ENCODE measurements at places on chromosomes 13 and 19.

GRCh38 chr19:443005-443404 is 17.8 kb downstream of the SHC2 start:
- DNase-seq = no peak

GRCh38 chr19:44303976-44304568 is 753 bp downstream of the ZNF235 start:
- DNase-seq = peak; percentile 47

- DNase-seq = peak; percentile 23
These were observed 7.5 kb downstream of the PLAUR start for GRCh38 chr19:43662487-43662886.

DNA sequence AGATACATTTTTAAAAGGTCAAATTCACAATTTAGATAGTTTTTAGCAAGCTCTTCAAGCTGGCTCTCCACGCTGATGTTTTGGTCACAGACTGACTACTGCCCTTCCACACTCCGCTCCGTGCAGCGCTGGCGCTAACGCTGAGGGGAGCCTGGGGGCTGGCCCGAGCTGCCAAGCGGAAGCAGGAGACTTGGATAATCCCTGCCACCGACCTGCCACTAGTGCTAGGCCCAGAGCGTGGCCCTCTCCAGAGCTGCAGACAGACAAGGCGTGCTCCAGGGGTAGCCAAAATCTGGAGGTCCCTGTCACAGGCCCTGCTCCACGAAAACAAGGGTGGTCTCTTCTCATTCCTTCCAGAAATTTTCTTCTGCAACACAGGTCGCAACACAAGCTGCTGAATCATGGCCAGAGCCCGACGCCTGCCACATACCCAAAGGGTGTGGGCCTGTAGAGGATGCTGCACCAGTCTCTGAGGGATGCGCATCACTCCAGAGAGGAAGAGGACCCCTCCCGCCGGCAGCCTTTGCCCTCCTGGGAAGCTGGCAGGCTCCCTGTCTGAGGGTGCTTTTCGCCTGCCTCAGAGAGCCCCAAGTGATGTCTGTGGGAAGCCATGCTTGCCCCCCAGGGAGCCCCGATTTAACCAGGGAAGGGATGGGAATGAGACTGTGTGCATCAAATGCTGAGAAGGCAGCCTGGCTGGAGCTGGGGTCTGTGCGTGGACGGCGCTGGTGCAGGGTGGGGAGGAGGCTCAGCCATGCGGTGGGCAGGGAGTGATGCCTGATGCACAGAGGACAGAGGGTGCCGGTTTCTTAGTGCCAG is 21.6 kb downstream of the CAPS start:
- DNase-seq = peak; percentile 48

DNA sequence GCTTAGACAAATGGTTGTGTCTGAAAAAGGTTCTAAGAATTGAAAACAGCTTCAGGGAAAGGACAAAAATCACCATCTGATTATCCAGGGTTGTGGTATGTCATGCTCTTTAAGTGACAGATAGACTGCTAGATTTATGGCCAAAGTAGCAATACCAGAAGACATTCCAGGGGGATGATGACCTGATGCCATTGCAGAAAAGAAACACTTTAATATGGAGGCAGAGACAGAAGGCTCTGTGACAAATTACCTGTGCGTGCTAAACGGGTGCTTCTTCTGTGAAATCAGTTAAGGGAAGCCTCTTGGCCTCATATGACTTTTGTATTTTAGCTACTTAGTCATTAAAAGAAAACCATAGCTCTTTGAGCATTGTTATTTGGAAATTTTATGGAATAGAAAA is 144.3 kb upstream of the RNF113B start:
- DNase-seq = no peak

GRCh38 chr19:54188215-54188871 is 1.0 kb downstream of the MBOAT7 start:
- peak; percentile 30 for DNase-seq

- DNase-seq = no peak
These were observed 88.2 kb downstream of the AKAP11 start for GRCh38 chr13:42360046-42360574.

DNA sequence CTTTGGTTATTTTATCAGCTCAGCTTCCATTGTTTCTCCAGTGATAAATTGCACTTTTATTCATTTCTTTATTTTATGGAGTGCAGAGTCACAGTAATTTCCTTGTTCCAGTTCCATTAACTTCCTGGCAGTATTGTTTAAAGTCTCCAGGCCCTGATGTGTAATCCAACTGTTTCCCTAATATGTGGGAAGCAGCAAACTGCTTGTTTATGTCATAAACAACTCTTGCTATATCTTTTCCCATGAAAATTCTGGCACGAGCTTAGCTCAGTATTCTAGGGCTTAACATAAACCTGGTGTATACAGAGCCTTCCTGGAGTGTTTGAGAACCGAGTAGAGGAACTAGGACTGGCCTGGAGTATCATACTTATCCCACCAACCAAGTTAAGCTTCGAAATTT is 83.5 kb upstream of the ARGLU1 start:
- no peak for DNase-seq

GRCh38 chr13:36385489-36385888 is 39.3 kb upstream of the SPART start:
- peak; percentile 55 for DNase-seq

DNA sequence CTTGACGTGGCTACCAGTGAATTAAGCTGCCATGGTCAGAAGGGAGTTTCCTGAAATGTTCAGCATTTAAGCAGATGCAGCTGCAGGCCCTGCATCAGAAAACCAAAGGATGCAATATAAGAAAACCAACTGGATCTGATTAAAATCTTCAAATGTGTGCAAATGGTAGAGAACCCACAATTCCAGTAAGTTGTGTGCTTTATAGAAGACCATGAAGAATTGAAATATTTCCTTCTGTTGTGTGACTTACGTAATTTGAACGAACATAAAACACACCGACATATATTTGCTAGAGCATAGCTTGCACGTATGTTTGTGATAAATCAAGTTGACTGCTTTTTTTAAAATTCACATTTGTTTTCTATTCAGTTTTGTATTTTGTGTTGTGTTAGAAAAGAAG is 191.4 kb downstream of the COL4A1 start:
- no peak for DNase-seq

- DNase-seq = no peak
These were observed 20.5 kb upstream of the VSTM2B start for GRCh38 chr19:29505097-29505824.

GRCh38 chr13:32666990-32667571 is 80.8 kb downstream of the PDS5B start:
- no peak for DNase-seq

DNA sequence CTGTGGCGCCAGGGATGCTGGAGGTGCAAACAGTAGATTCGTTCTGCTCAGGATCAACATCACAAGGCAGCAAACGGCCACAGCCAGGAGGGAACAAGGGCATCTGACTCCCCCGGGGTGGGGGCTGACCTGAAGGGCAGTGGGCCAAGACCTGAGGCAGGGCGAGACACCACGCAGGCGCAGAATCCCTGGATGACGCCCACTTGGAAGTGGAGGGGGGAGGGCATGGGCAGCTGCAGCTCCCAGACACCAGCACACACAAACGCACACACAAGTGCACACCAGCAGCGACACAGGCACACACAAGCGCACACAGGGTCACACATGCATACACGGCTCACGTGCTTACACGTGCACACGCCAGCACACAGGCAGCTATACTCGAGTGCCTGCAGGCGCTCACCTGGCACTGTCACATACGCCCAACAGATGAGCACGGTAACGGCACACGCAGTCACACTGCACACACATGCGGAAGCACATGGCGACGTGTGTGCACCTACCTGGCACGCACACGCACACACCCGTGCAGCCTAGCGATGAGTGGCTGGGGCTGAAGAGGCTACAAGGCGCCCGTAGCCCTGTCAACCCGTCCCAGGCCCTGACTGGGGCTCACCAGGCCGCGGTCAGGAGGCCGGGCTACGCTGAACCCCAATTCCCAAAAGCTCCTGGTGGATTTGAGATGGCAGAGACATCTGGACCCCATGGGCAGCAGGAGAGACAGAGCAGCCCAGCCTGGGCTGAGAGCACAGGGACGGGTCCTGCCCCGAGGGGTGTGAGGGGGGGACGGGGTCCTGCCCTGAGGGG is 5.5 kb downstream of the C2CD4C start:
- no peak for DNase-seq

DNA sequence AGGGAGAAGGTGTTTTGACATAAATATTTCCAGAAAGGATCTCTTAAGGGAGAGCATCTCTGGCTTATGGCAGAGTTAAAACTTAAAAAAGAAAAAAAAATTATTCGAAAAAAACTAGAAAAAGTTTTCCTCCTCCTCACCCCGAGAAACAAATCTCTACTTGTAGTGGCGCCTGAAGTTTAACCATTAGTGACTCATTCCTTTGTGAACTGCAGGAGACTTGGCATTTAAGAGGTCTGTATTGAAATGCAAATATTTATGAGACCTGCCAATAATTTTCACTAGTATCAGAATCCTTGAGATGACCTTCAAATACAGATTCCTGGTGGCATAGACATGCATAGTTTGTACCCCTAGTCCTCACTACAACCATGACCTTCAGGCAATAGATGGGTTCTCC is 64.9 kb upstream of the MED4 start:
- peak; percentile 37 for DNase-seq

- DNase-seq = no peak
These were observed 2.8 kb upstream of the RAX2 start for GRCh38 chr19:3774621-3775373.

GRCh38 chr13:114108141-114108761 is 24.2 kb downstream of the RASA3 start:
- DNase-seq = no peak

DNA sequence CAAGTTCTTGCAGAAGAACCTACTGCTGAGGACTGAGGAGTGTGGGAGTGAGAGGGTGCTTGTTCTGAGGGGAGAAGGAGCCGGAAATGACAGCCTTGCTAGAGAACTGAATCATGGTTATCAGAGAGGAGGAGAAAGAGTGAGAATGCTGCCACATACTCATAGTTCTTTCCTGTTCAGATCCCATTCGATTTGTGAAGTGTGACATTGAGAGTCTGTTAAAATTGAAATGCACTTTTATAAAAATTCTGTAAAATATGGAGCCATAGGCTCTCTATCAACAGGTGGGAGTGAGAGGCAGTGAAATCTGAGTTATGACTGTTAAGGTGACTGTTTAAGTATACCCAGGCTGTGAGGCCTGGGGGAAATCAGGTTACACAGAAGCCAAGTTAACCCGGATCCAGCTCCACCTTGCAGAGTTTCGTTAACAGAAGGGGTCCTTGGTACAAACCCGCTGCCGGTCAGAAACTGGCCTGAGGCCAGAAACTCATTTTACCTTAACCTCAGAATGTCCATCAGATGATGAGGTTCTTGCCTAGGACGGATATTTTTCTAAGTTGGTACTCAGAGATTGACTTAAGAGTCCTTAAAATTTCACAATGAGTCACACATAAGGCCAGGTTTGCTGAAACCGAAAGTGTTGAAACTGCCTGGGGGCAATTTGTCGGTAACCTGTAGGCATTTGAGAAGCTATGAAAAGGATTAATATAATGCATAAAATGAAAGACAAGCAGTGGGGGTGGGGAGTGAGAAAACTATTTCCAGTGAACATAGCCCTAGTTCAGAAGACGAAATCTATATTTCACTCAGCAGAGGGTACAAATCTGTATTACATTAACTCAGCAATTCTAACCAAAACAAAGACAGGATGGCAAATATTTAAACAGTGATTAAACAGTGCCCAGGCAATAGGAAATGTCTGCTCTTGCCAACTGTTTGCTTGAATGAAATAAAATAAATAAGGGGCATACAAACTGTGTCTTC is 350.5 kb downstream of the KCNRG start:
- no peak for DNase-seq

DNA sequence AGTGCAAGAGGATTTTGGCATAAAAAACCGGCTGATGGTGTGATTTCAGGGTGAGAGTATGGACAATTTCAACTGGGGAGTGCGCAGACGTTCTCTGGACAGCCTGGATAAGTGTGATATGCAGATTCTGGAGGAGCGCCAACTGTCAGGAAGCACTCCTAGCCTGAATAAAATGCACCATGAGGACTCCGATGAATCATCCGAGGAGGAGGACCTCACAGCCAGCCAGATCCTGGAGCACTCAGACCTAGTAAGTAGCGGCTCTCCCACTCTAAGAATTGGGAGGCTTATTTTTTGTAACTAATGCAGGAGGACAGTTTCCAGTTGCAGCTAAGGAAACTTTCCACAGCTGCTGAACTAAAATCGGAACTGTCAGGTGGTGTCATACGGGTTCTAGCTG is 53.6 kb downstream of the ZAR1L start:
- DNase-seq = peak; percentile 94

GRCh38 chr13:99993660-99994637 is 12.4 kb downstream of the ZIC2 start:
- DNase-seq = no peak

DNA sequence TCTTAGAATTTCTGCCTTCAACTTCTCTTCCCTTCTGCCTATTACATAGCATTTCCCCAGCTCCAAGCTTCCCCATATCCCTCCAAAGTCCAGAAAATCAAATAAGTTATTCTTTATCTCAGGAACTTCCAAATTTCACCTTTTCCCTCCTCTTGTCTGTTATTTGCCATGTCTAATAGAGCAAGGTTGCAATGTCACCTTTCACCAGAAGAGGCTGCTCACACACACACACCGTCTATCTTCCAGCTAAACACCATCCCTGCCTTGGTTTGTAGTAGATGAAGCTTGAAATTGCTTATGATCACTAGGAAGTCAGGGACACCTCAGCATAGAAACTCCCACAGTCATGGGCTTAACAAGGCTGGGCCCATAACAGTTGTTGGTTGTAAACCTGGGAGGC is 48.4 kb downstream of the ZNRF4 start:
- peak; percentile 6 for DNase-seq

GRCh38 chr19:8610041-8610935 is at the start of gene ADAMTS10:
TSS of gene ADAMTS10 (minus strand) at chr19:8610715. CDS start at chr19:8605710, 5,005 bp downstream.
- DNase-seq = peak; percentile 33

- peak; percentile 94 for DNase-seq
These were observed 77.4 kb downstream of the CYSLTR2 start for GRCh38 chr13:48731001-48731658.

- no peak for DNase-seq
These were observed 25.3 kb upstream of the EHD2 start for GRCh38 chr19:47687906-47688305.

DNA sequence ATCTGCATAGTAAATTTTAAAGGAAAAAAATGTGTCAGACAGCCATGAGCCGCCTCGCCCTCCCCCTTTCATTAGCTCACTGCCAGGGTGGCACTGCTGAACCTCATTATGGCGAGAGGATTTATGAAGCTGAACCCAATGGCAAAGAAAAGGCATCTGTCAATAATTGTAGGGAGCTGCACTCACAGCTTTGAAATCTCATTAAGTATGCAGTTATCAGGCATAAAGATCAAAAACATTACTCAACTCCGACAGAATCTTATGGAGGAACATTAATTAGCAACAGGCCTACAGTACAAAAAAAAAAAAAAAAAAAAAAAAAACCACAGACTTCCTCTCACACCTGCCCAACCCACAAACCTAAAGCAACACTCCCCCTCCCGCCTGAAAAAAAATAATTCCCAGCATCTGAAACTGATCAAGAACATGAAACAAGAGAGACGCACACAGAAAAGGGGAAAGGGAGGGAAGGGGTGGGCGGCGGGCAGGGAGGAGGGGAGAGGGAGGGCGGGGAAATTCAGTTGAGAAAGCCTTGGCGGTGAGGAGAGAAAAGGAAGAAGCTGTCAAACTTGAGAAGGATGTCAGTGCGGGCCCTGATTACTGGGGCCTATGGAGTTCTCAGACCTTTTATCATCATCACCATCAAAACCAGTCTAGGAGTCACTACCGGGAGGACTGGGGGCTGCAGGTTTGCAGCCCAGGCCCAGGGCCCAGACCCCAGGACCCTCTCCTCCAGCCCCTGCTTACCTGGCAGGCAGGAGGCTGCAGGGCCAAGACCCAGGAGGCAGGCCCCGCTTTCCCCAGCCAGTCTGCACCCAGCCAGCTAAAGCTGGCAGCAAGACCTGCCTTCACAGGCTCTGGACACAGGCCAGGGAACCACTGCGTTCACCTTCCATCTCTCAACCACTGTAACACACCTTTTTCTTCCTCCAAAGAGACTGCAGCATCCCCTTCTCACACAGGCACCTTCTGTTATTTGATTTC is 8.9 kb downstream of the TSHZ3 start:
- peak; percentile 94 for DNase-seq

All from fibroblast of mammary gland (primary cell).